ENCODE measurements at places on chromosomes 3 and 15.
A peak's percentile ranks its signal among the peaks of the same experiment; 100 is the strongest.

- DNase-seq: no peak
These were observed 539 bp upstream of the LAMB2 start for GRCh38 chr3:49133226-49133951.

- DNase-seq: peak; percentile 7
These were observed 64.9 kb downstream of the TBC1D2B start for GRCh38 chr15:78012643-78013077.

GRCh38 chr3:24496529-24497482 is 2.2 kb upstream of the THRB start:
- no peak for DNase-seq

GRCh38 chr15:32641517-32642059 is at the start of gene SCG5:
Gene SCG5 (plus strand): TSS chr15:32641710. CDS start chr15:32643593, 1,883 bp downstream.
- DNase-seq: no peak

DNA sequence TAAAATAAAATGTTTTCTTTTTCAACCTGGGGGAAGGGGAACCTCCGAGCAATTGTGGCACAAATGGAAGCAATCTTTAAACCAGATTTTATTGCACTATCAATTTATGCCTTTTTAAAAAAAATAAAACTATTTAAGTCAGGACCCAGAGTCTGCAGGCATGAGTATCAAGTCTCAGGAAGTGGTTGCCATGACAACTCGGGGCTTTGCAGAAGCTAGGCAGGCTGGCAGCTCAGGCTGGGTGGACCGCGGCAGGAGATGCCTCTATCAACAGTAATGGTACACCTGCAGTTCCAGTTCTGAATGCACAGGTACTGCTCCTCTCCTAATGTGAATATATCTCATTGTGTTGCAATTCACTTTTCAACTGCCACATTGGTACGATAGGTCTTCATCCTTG is 447.7 kb downstream of the GABRG3 start:
- no peak for DNase-seq

DNA sequence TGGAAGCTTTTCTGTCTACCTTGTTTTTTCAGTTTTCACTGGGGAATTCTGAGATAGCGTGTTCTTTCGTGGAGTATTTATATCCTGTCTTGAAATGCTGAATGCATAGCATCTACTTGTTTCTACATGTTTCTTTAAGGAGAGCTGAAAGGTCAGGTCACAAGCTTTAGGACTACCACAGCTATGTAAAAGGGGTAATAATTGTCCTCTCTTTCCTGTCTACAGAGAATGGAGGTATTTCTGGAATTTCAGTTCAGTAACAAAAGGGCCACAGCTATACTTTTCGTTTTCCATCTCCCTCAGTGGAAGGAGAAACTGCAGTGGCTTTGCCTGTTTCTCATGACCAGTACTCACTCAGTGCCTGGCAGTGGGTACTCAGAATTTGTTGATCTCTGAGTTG is 4.7 kb downstream of the INAFM2 start:
- DNase-seq: no peak

GRCh38 chr15:38019066-38019465 is 84.6 kb downstream of the TMCO5A start:
- no peak for DNase-seq

DNA sequence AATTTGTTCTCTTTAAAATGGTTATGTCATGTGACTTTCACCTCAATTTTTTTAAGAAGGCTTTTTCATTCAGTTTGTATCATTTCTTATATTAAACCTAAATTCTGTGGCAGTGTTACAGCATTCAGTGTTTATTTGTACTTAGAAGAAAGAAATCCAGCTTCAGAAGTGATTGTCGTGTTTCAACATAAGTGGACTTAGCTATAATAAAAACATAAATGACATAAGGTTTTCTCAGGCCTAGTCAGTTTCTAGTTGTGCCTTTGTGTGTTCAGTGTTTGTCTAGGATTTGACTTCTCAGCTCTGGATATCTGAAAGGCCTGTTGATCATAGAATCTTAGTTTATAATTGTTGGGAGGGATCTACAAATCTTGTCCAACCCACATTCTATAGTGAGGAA is 80.5 kb downstream of the STT3B start:
- DNase-seq: no peak

DNA sequence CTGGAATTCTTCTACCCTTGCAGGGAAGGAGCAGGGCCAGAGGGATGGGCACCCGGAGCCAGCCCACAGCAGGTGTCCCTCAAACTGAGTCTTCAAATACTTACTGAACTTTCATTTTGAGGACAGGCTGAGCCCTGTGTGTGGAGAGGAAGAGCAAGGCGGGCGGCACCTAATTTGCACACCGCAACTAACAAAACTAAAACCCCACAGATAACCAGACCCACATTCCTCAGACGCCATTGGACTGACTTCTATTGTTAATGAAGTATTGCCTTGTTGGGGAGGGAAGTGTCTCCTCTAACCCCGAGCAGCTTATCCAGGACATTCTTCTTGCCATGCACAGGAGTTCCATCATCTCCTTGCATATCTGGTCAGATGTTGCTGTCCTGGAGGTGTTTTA is 105.2 kb upstream of the NR2E3 start:
- no peak for DNase-seq

- DNase-seq: no peak
These were observed 75.7 kb upstream of the FBN1 start for GRCh38 chr15:48721061-48721810.
